Activated T-cell treated with anti-CD3 and anti-CD28 coated beads, Interleukin-2, amount 50 U/mL, for 72 hours (primary cell): ENCODE measurements at places on chromosomes 16 and 17. TPM values are rescaled to one million over a fixed set of nuclear protein-coding genes. Genes with fewer than 3 reads are reported as not detected.

AATK gene
- 0.48 TPM for total RNA-seq

CTF1 gene
- 0.25 TPM for total RNA-seq

CDH8 gene
- total RNA-seq, result not detected

DNA sequence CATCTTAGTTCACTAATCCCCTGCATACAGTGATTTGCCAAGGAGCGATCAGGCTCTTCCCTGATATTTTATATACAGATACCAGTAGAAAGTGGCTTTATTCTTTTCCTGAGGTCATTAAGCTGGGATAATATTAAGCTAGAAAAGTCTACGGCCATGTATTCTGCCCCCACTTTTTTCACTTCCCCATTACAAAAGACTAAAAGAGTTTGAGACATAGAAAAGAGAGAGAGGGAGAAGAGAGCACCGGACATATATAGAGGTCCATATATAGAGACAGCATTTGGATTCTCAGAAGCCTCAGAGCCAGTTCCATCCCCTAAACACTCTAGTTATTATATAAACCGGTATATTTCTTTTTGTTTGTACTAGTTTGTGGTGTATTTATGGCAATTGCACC is 166.5 kb upstream of the ANKFN1 start:
- no peak overlapping the region for H3K4me3 ChIP-seq
- H3K4me1 ChIP-seq, result peaks cover 1% of the 10 kb centered on the region
- DNase-seq, result no peak
- peaks cover 10% of the 10 kb centered on the region for H3K27me3 ChIP-seq
- peak overlapping the region; percentile 38 for H3K27ac ChIP-seq
- no peaks in the 10 kb centered on the region for H3K36me3 ChIP-seq

- peaks cover 4% of the 10 kb centered on the region for H3K36me3 ChIP-seq
- no peak overlapping the region for H3K4me3 ChIP-seq
- no peaks in the 10 kb centered on the region for H3K27me3 ChIP-seq
- no peak overlapping the region for H3K27ac ChIP-seq
Observed at GRCh38 chr16:85633438-85633743, 20.3 kb downstream of the GSE1 start.
